ENCODE measurements at places on chromosomes 6 and 20.

DNA sequence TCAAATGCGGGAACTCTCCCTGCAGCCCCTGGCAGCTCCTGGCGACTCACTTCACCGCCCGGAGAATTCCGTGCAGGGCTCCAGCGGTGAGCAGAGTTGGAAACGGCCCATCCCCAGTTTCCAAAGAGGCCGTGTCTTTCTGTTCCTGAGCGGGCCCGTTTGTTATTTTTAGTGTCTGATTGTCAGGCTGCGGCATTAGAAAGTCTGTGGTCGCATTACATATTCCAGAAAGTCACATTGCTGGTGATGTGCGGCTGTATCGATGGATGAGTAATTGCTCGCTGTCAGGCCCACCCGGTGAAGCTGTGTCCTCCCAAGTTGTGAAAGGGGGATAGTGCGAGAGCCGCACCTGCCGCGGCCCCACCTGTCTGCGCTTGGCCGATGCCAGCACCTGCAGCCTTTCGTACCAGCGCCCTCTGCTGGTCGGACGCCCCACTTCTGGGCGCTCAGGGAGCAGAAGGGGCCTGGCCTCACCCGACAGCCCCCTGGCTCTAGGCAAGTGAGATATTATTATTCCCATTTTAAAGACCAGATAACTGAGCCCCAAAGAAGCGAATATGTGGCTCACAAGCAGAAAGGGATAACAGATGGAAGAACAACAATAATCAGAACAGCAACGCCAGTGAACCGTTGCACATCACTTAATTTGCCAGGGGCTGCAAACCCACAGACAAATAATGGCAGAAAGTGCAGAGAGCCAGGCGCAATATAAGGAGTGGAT, 244.9 kb downstream of the TSHZ2 start:
- peak; percentile 88 for DNase-seq

DNA sequence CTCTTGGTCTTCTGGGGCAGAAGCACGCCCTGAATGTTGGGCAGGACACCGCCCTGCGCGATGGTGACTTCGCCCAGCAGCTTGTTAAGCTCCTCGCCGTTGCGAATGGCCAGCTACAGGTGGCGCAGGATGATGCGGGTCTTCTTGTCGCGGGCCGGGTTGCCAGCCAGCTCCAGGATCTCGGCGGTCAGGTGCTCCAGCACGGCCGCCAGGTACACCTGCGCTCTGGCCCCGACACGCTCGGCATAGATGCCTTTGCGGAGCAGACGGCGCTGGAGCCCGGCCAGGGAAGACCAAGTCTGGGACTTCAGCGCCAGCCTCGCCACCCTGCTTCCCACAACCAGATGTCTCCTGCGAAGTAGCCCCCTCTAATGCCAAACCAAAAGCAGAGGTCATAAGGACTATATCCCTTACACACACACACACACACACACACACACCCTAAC, 8.0 kb upstream of the SLC17A3 start:
- DNase-seq = peak; percentile 6

DNA sequence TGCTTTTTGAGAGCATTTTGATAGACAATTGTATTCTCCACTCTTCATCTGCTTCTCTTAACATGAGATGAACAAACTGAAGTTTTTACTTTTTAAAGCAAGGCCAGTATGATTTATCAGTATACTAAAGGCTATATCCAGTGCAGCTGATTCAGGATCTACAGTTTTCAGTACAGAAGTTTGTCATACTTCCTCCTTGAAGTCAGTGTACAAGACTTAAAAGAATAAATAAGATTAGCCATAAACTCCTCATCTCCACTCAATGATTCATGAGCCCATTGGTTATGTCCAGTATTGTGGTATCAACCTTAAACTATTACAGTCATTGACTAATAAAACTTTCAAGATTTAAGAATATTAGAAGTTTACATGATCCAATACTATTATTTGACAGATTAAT, 374.8 kb upstream of the EPHA7 start:
- no peak for DNase-seq

GRCh38 chr20:63919130-63919529, 24.2 kb downstream of the DNAJC5 start:
- DNase-seq = no peak

DNA sequence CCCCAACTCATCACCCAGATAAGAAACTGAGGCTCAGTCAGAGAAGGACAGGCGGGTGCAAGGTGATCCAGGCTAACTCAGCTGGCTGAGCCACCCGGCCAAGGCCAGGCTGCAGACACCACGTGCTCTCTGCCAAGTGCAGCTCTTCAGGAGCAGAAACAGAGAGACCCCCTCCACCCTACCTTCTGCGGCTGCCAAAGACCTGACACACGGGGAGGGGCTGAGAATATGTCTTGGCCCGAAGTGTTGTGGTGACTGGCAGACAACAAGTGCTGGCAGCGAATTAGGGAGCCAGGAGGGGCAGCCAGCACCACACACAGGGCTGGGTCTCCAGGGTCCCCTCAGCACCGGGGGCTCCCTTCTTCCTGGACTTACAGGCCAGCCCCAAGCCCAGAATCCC, 22.5 kb downstream of the PREX1 start:
- DNase-seq = no peak

GRCh38 chr20:61441537-61441936, 189.5 kb downstream of the CDH4 start:
- DNase-seq = no peak

- peak; percentile 17 for DNase-seq
These were observed 103.2 kb upstream of the FOXP4 start for GRCh38 chr6:41442800-41443501.

DNA sequence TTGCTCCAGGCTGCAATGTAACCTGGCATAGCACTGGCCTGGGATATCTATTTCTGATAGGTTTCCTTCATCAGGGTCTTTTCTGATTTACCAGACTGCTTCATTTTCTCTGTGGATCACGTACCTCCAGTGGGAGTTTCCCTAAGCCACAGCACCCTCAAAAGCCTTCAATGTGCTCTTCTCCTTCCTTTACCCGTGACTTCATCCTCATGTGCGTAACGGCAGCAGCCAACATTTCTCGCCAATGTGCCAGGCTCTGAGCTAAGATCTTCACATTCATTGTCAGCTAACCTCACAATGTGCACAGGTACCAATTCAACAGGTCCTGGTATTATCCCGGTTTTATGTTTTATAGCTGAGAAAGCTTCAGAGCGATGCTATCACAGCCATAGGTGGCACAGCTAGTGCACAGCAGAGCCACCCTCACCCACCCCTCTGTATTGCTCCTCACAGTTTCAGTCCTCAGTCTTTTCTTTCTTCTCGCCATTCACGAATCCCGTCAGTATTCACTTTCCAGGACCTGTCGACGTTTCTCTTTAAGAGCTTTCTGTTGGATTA, 58.2 kb downstream of the TNFAIP3 start:
- no peak for DNase-seq
